CD4-positive, alpha-beta T cell treated with Interleukin-1 beta for 1 hour (primary cell): ENCODE measurements at places on chromosomes 4 and X.

DNA sequence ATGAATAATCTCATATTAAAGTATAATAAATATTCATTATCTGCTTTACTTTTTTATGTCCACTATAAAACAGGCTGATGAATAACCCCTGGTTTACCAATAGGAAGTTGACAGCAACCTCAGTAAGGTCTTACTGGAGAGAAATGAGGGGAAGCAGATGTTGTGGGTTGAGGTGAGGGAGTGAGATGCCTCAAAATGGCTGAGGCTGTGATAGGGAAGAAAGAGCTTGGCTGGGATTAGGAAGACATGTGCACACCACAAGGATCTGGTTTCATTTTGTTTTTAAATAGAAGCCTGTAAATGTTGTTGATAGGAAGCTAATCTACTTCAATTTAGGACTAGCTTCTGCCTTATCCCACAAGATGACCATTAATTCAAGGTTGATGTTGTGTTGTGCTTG lies 14.4 kb upstream of the CYBB start:
- no peak for DNase-seq

DNA sequence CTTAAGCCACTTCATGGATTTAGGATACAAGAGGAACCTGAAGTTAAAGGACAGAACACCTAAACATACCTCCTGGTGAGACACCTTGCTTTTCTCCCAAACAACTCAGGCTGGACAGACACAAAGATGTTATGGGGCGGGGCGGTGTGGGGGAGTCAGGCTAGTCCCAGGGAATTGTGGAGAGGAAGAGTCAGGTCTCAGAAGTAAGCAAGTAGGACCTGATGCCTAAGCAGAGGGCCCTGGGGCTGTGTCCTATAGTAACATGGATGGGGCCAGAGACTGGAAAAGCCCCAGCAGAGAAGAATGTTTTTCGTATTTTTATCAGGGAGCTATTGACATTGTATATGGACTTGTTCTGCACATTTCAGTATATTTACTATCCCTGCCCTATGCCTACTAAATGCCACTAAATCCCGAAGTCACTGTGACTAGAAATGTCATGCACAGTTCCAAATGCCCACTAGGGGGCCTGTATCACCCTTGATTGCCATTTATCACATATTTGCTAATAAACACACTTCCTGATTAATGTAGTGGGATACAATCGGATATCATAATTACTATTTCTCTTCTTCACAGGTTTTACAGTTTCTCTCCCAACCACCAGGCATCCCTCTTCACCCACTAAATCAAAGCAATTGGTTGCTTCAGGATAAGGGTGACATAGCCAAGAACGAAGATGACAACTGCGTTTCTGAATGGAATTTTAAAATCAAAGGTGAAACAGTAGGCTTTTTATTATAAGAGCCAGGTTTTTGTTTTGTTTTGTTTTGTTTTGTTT lies 23.8 kb upstream of the ARHGAP10 start:
- peak; percentile 39 for DNase-seq

DNA sequence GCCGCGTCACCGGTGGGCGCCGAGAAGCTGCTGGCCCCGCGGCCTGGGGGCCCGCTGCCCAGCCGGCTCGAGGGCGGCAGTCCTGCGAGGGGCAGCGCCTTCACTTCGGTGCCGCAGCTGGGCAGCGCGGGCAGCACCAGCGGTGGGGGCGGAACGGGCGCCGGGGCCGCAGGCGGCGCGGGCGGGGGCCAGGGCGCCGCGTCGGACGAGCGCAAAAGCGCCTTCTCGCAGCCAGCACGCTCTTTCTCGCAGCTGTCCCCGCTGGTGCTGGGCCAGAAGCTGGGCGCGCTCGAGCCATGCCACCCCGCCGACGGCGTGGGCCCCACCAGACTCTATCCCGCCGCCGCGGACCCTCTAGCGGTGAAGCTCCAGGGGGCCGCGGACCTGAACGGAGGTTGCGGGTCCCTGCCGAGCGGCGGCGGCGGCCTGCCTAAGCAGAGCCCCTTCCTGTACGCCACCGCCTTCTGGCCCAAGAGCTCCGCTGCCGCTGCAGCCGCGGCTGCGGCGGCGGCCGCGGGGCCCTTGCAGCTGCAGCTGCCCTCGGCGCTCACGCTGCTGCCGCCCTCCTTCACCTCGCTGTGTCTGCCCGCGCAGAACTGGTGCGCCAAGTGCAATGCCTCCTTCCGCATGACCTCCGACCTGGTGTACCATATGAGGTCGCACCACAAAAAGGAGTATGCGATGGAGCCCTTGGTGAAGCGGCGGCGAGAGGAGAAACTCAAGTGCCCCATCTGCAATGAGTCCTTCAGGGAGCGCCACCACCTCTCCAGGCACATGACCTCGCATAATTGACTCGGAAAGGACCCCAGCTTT lies 5.6 kb downstream of the PRDM8 start:
- DNase-seq: peak; percentile 59

DNA sequence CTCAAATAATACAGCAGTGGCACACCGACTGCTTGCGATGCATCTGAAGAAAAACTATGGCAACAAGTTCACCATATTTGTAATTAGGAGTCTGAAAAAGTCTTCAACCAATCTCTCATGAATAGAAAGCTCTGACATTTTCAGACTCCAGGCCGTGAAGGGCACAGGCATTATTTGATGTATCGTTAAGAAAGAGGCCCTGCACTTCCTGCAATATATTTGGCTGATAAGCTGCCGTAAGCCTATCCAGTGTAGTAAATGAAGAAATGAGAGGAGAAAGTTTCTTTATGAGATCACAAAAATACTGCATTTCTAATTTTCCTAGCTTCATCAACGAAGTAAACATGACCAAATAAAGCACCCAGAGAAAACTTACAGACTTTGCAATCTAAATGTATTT lies 613.8 kb upstream of the TECRL start:
- DNase-seq: no peak

GRCh38 chrX:17567821-17568220 lies 169.5 kb upstream of the SCML1 start:
- no peak for DNase-seq

- DNase-seq: no peak
Observed at GRCh38 chr4:153209410-153209809, 5.2 kb downstream of the TRIM2 start.

GRCh38 chr4:123350191-123350544 lies 46.4 kb upstream of the SPRY1 start:
- no peak for DNase-seq

GRCh38 chr4:78439328-78439727 lies 112.2 kb upstream of the ANXA3 start:
- no peak for DNase-seq

DNA sequence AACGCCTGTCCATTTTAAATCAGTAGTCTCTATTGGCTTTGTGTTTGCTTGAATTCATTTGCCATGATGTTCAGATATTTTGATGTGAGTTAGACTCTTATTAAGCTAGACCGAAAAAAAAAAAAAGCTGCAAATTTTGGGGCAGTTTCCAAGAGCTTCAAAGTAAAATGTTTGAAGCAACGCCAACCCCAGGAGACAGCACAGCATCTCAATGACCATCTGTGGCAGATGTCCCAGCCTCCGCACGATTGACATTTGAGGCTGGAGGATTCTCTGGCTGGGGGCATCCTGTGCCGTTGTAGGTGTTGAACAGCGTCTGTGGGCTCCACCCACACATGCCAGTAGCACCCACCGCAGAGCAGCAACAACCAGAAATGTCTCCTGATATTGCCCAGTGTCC lies 17.1 kb upstream of the ARSF start:
- no peak for DNase-seq

GRCh38 chr4:154009788-154010187 lies 220.9 kb upstream of the SFRP2 start:
- DNase-seq: no peak

- DNase-seq: no peak
Observed at GRCh38 chrX:71912156-71912555, 1.5 kb downstream of the NHSL2 start.
